ENCODE measurements at places on chromosomes 2 and 18.

DNA sequence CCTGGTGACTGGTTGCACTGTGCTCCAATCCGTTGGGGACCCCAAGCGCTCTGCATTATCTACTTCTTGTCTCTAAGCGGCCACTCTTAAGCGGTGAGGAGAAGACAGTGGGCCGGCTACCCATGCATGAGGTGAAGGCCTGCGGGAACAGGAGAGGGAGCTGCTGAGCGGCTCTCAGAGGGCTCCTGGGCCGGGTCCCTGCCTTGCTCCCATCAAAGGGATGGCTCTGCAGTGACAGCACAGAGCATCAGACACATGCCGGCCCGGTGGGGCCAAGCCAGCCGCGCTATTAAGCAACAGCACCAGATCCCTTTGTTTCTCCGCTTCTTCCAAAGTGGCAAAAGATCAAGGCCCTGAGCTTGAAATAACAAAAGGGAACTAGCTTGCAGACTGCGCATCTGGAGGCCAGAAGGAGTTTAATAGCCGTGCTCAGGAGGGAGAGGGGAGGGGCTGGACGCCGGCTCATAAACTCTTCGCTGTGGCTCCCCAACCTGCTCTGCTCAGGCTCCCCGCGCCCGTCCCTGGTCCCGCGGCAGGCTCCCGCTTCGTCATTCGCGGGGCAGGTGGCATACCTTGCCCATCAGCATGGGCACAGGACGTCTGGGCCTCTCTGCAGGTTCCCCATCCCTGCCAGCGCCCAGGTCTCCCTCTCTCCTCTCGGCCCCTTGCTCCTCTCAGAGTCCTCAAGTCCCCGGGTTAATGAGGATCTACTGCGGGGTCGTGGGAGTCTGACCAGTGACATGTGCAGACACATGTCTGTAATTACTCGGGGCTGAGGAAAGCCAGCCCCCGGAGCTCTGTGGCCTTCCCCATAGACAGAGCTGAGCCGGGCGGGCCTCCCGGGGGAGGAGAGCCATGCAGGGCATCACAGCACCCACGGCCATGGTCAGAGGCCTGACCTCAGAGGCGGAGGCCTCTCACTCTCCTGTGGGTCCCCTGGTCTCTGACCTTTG, 96.7 kb downstream of the ASB1 start:
- DNase-seq: no peak

DNA sequence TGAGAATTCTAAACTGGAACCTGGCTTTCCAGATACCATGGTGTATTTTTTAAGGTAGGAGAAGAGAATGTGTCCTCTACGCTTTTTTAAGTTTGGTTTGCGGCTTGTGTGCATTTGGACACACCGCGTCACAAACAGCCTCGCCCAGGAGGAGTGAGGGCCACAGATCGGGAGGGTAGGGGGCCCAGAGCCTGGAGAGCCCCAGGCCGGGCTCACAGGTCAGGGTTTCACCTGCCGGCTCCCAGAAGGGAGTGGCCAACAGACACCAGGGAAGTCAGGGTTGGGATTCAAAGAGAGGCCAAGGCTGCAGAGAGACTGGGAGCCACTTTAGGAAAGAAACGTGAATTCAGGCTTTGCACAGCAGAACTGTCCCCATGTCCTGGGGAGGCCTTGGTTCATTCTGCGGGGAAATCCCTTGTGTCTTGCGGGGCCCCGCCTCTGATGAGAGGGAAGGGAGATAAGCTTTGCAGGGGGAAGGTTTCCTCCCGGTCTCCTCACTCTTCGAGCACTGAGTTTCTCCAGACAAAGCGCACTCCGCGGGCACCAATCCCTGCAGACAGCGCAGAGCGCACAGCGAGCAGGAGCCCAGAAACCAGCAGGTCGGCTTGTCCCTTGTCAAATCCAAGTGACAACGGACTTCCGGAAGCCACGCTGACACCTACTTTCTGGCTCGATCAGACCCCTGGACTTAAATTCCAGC, 2.0 kb upstream of the TUBB6 start:
- no peak for DNase-seq

DNA sequence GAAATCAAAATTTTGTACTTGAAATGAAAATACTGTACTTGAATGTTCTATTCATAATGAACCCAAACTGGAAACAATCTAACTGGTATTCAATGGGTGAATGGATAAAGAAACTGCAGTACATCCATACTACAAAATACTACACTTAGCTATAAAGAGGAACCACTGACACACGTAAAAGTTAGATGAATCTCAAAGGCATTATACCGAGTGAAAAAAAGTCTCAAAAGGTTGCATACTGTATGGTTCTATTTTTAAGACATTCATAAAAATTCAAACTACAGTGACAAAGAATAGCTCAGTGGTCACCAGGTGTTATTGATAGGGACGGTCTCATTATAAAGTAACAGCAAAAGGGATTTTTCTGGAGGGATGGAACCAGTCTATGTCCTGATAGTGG, 41.1 kb downstream of the COBLL1 start:
- no peak for DNase-seq

DNA sequence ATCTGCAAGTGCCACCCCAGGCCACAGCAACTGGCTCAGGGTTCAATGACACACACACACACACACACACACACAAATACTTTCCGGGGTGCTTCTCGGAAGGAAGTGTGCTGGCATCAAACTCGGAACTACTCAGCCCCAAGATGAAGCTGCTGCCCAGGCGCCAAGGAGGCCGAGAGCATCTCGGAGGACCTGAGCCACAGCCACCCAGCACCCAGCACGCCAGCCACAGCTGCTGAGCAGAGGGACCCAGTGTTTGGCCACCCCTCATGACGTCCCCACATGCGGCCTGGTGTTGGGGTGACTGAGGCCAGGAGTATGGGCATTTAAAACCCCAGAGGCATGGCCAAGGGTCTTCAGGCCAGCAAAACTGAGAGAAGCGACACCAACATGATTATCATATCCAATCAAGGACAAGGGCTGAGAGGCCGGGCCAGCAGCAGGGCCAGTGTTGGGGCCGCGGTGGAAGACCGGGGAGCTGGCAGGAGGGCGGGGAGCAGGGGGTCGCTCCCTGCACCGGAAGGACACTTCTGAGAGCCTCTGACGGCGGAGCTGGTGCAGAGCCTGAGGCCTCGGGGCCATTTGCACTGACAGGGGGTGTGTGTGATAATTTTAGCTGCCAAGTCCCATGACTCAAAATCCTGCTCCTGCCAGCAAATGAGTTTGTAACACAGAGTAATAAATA, 61.8 kb downstream of the BIN1 start:
- DNase-seq: no peak

- DNase-seq: no peak
Observed at GRCh38 chr2:183630964-183631363, 506.7 kb downstream of the NUP35 start.

- no peak for DNase-seq
Observed at GRCh38 chr2:3450385-3451010, 68.8 kb downstream of the ADI1 start.

DNA sequence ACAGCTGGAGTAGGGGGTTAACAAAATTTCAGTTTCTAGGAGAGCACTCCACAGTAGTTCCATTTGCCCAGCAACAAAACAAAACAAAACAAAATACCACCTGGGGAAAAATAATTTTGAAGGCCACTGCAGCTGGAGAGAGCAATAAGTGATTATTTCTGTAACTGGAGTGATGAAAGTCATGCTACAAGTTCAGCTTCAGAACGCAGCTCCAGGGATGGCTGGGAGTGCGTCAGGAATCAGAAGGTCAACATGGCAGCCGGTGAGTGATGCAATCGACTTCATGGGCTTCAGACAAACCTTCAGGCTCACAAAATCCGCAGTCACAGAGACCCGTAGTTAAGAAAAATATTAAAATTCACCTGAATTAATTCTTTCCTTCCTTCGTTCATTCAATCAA, 41.0 kb downstream of the ABHD3 start:
- DNase-seq: no peak

DNA sequence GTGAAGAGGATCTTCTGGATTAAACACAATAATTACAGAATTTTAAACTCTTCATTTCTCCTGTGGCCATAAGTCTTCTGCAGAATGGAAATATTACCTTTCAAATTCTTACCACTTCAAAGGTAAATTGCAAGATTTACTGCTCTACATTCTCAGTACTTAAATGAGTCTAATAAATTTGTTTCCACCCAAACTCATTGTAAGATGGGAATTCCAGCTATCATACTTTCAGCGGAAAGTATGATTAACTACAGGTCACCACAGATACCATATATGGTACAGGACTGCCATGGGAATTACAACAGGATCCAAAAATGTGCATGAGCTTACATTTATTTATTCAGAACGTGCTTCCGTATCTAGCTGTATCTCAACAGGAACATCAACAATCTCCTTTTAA, 3.1 kb downstream of the DSC3 start:
- DNase-seq: no peak

DNA sequence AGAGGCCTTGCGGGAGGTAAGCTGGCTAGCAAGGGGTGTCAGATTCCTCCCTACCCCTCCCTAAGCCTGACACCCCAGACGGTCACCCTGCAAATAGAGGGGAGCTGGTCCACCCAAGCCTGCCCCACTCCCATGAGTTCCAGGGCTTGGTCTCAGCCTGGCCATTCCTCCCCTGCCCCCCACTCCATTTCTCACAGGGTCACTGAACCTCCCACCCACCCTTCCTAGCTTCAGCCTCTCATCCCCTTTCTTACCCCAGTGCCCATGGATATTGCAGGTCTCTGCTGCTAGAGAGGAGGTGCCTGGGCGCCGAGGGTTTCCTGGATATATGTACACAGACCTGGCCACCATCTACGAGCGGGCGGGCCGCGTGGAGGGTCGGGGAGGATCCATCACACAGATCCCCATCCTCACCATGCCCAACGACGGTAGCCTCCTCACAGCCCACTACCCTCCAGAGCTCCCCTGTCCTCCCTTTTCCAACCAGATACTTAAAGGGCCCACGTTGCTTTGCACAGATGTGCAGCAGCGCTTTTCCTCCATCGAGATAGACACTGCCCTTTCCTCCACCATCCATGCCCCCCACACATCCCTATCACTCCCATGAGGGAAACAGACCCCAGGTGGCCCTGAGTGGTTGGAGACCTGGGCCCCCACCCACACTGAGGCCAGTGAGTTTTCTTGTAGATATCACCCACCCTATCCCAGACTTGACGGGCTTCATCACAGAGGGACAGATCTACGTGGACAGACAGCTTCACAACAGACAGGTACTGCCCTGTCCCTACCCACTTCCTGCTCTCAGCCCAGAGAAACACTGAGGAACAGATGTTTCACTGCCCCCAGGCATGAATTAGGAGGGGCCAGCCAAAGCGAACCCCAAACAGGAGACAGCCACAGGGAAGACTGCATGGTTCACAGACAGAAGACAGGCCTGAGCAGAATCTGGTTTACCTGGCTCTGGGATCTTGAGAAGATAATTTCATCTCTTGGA, 15.2 kb upstream of the ANKRD53 start:
- no peak for DNase-seq

GRCh38 chr2:42021464-42021863, 26.4 kb upstream of the PKDCC start:
- DNase-seq: no peak

DNA sequence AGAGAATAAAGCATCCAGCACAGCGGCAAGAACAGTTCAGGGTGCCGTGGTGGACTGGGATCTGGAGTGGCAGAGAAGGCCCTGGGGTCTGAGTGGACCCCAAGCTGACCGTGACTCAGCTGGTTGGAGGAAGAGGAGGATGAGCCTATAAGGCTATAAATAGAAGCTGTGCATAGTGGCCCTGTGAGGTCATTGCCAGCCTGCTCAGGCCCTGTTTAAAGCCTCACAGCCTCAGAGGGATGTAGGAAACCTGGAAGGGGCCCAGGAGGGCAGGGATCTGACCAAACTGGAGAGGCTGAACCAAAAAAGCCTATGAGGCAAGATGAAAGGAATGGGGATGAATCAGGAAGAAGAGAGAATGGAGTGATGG, 11.3 kb upstream of the DES start:
- no peak for DNase-seq
